ENCODE measurements at places on chromosomes 5 and 9.

DNA sequence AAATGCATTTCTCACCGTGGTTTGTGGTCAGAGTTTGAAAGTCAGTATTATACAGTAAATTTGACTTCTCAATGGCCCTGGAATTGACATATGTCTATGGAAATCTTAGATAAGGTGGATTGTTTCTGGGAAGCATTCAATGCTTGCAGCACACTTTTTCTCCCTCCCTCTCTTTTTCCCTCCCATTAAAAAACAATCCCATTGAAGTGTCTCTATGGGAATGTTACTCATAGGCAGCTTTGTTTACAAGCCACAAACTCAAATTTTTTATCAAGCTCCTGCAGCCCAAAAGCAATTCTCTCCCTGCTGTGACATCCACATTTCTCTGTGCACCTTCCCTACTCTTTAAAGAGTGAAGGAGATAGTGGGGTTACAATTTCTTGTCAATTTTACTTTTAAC lies 292.1 kb downstream of the ARRDC3 start:
- no peak for DNase-seq

DNA sequence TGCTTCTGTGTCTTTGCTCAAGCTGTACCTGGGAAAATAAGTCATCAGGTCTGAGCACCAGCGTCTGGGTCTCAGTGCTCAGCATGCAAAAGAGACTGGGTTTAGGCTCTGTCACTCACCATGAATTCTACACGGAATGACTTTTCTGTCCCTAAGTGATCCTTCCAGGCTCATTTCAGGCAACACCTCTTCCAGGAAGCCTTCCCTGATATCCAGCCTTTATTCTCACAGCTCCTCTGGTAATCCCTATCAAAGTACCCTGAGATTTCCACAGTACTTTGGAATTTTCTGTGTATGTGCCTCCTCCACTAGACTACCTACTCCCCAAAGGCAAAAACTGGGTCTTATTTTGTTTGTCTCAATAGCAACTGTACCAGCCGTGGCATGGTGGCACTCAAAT lies 92.7 kb upstream of the BOD1 start:
- no peak for DNase-seq

DNA sequence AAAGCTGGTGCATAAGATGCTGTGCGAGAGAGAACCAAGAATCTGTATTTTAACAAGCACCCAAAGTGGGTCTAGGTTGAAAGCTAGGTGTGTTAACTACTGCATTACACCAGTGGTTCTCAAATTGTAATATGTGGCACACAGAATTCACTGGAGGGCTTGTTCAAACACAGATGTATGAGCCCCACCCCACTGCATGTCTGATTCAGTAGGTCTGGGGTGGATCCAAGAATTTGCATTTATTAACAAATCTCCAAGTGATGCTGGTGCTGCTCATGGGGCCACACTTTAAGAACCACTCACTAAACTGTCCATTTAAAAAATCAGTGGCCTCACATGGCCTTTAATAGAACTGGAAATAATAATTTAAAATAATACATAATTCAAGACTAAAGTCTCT lies 40.4 kb downstream of the LPAR1 start:
- DNase-seq, result no peak

DNA sequence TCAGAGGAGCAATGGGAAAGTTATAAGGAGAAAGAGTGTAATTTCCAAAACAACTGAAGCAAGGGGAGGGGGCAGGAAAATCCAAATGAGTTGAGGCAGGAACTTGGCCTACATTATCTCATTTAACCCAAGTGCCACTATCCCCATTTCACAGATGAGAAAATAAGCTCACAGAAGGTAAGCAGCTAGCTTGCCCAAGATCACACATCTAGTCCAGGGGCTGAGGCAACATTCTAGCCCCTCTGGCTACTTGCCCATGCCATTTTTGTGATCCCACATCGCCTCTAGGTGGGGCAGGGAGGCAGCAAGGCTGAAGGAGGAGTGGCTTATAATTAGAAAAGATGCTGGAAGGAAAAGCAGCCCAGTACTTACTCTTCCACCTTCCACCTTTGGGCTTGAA lies 2.6 kb upstream of the PSIP1 start:
- no peak for DNase-seq

DNA sequence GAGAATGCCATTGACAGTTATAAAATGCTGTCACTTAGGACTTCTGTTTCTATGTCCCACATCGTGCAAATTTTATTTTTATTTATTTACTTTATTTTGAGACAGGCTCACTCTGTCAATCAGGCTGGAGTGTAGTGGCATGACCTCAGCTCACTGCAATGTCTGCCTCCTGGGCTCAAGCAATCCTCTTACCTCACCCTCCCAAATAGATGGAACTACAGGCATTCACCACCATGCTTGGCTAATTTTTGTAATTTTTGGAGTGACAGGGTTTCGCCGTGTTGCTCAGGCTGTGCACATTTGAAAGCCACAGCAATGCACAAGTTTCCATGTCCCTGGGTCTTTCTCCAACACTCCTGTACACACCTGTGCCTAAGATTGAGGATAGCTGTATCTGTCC lies 51.8 kb downstream of the ADAMTS16 start:
- DNase-seq, result no peak

DNA sequence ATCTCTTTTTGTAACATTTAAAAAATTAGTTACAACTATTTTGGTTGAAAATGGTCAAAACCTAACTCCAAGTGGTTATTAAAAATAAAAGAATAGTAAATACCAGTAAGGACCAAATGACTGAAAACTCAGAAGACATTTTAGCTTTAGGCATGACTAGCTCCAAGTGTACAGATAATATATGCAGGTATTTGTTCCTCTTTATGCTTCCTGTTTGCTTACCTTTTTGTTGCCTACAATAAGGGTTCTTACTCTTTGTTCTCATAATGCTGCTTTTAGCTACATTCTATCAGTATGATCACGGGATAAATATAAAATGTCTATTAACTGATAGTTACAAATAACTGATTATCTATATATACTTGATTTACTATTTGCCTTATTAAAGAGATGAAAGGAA lies 259.6 kb downstream of the CDH12 start:
- DNase-seq, result no peak

GRCh38 chr5:170161069-170161468 lies 55.4 kb downstream of the FOXI1 start:
- no peak for DNase-seq

- no peak for DNase-seq
Measured at GRCh38 chr5:132761321-132762240, 14.4 kb downstream of the CCNI2 start.

DNA sequence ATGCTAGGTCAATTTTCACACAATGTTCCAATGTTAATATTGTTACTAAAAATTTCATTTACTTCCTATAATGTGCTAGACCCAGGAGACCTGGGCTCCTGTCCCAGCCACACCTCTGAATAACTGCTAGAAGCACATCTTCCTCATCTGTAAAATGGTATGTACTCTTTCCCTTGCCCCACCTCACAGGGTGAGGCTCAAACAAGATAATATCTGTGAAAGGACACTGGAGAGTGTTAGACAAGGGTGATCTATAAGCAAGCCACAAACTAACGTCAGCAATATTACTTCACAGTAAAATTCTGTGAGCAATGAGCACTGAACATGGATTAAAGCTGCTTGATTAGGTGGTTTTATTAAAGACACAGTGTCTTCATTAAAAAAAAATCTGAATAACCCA lies 186.4 kb downstream of the EPB41L4A start:
- DNase-seq, result no peak

DNA sequence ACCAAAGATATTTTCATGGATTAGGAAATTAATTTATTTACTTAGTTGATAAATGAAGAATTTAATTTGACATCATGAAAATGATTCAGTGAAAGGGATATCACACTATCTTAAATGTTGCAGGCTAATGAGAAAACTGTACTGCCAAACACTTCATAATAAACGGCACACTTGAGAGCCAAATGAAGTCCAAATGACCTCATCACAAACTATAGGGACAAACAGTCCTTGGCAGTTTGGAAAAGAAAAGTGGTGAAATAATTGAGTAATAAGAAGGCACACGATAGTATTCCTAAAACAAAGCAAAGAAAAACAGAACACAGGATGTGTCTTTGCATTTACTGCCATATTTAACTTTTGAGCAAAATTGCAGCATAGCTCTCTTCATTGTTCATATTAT lies 116.9 kb upstream of the TLR4 start:
- no peak for DNase-seq

DNA sequence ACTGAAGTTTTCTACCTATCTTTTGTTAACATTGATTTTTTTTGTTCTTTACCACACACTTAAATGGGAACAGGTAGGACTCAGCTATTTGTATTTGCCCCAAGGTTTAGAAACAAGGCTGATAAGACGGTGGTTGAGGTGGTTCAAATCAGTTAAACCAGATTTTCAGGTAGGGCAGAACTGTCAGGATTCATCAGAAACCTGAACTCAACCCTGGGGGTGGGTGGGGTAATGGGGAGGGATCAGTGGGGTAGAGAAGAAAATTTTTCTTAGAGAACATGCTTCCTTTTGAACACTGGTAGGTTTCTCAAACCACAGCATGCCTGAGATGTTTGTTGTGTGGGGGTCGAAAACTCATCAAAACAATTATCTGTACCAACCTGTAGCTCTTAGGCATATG lies 113.0 kb downstream of the BASP1 start:
- DNase-seq, result no peak

DNA sequence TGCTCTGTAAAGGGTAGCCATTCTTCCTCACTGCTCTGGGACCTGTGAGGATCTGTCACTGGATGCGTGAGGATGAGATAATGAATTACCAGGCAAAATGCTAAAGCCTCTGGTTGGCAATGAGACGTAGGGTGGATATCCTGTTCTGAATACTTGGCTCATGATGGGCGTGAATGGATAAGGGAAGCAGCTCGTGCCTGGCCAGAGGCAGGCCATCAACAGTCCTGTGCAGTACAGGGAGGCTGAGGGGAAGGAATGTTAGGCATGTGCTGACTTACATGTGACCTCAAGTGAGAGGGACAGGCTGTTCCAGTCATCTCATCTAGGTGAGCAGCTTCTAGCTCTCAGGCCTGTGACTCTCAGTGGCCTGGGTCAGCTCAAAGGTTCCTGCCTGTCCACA lies 172.8 kb downstream of the CARTPT start:
- no peak for DNase-seq

GRCh38 chr9:136342181-136343120 lies 15.1 kb downstream of the GPSM1 start:
- no peak for DNase-seq

GRCh38 chr5:132066871-132067270 lies 6.4 kb downstream of the IL3 start:
- no peak for DNase-seq

- DNase-seq, result no peak
Measured at GRCh38 chr5:37116359-37116758, 132.8 kb downstream of the CPLANE1 start.

GRCh38 chr9:136359774-136360718 lies 3.5 kb downstream of the DNLZ start:
- DNase-seq, result no peak

DNA sequence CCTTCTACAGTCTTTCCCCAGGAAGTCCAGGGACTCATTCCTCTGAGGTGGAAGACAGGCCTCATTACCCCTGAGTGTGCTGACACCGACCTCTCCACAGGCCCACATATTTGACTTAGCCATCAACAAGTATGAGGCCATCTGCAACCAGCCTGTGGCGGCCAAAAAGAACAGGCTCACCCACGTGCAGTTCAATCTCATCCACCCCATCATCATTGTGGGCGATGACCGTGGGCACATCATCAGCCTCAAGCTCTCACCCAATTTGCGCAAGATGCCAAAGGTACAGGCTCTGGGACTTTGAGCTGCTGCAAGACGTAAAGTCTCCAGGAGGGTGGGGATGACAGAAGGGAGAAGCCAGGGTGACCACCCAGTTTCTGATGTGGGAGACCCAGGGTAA lies 5.6 kb downstream of the ENHO start:
- no peak for DNase-seq

DNA sequence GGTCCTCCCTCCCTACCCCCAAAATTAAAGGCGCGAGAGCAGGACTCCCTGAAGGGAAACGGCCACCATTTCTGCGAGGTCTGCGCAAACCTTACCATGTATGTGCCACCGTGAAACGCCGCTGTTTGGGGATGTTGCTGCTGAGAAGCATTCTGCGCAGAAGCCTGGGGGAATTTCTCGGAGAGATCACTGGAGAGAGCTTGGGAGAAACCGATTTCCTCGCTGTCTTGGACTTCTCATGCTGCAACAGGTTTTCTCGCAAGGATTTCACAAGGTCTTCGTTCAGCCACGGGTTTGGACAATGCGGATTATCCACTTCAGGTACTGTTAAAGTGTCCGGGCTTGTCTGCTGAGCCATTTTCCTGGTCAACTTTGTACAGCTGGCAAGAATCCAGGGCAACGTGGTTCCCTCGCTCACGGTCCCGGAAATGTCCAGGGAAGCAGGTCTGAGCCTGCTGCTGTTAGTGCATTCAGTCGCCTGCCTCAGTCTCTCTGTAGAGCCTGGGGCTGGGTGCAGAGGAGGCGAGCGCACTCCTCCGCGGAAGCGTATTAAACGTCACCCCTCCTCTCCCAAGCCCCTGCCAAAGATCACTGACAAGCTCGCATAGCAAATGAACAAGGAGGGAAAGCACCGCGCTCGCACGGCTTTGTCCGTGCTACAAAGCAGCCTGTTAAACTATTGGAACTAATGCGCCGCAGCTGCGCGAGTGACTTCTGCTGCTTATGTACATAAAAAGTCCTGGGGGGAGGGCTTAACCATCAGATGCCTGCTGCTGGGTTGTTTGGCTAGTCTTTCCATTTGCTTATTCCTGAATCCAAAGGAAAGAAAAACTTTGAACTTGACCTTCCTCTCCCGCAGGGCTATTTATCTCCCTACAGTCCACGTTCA lies 125.1 kb downstream of the PDE4D start:
- DNase-seq, result no peak

GRCh38 chr5:138148811-138149210 lies 9.6 kb upstream of the NME5 start:
- no peak for DNase-seq

DNA sequence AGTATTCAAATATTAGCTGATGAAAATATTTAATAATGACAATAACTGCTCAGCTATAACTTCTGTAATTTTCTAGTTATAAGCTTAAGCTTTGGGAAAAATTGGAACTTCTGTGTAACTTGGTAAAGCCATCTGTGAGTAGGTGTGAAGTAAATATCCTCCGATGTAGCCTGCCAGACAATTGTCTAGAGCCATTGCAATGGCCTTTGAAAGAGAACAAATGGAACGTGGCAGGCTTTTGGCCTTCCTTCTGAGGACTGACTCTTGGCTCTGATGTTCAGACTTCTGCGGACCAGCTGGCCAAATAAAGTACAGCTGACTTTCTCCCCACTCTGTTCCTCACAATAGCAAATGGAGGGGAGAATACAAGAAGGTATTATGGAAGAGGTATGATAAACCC lies 203.4 kb upstream of the NMUR2 start:
- DNase-seq, result no peak

DNA sequence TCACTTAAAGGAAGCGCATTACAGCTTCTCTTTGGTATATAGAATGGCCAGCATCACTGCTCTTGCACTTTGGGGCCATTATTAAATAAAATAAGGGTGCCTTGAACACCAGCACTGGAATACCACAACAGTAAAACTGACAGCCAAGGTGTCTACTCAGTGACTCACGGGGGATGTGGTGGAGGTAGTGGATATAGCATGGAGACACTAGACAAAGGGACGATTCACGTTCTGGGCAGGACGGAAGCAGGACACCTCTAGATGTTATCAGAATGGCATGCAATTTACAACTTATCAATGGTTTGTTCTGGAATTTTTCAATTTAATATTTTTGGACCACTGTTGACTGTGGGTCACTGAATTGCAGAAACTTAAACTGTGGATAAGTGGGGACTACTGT lies 32.9 kb upstream of the PDE8B start:
- no peak for DNase-seq
